ENCODE measurements at places on chromosomes 12 and 14.

- DNase-seq = no peak
Measured at GRCh38 chr12:23337213-23337612, 612.3 kb downstream of the SOX5 start.

- DNase-seq = no peak
Measured at GRCh38 chr12:85461127-85461526, 181.1 kb downstream of the ALX1 start.

DNA sequence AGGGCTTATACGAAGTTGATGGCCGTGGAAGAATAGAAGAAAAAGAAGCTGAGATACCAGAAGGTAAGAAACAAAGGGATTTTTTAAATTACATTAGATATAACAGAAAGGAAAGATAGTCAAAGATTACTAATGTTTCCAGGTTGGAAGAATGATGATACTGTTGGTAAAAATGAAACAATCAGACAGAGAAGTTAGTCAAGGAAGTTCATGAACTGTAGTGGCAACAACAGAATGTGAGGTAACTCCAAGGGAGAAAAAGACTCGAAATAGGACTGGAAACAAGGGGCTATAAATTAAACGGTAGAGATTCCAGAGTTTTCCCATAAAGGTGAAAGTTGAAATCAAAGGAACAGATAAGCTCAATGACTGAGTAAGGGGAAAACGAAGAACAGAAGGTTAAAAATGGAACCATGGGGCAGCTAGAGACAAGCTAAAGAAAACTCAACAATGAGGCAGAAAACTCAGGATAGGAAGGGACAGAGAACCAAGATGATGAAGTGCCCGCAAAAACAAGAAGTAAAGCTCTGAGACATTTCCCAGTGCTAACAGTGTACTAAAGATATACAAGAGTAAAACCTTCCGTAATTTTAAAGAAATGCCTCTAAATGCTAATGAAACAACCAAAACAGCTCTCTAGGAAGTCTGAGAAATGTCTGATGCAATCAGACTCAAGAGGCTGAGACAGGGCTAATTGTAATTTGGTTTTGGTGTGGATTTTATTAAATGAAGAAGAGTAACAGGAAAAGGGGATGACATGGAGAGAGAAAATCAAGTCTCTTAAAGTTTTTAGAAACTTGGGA lies 70.0 kb downstream of the PPP2R5E start:
- DNase-seq = no peak

GRCh38 chr14:104999361-104999760 lies 13.8 kb downstream of the CLBA1 start:
- no peak for DNase-seq

DNA sequence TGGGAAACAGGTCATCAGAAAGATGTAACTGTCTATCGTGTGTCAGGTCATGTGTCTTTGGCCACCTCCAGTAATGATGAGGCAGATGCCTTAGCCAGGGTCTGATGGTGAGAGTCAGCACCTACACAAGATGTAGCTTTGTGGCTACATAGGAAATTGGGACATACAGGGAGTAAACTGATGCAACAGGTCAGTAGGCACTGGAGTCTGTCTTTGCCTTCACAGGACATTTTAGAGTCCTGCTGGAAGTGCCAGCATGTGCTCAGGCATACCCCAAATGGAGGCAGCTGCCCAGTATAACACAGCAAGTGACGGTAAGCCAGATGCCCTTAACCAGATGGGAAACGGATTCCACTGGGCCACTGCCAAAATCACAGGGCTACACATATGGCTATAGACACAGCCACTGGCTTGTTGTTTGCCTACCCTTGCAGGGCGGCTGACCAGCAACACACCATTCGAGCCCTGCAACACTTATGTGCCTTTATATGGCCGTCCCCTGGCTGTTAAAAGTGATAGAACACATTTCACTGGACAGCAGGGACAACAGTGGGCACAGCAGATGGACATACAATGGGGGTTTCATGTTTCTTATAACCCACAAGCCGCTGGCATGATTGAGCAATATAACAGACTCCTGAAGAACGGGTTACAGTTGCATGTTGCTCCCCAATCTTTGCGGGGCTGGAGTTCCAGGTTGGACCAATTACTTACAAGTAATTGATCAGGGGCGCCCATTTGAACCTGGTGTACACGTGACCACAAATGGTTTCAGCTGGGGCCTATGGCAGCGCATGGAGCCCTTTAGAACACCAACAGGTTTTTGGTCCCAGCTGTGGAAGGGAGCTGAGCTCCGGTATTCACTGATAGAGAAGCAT lies 12.9 kb upstream of the RNASE12 start:
- no peak for DNase-seq

DNA sequence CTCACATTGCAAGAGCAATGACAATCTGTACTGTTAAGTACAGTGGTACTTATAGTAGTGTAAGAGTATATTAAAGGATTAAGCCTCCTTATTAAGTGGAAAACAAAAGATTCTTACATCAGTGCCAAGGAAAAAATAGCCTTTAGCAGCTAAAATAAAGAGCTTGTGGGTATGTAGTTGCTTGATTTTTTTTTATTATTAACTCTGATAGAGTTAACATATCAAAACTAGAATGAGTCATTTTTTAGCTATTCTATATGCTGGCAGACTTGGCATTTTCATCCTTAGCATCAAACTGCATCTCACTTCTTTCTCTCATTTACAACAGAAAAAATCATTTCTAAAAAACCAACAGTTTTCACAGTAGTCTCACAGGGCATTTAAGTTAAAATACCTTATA lies 86.5 kb downstream of the ATP2B1 start:
- DNase-seq = no peak

DNA sequence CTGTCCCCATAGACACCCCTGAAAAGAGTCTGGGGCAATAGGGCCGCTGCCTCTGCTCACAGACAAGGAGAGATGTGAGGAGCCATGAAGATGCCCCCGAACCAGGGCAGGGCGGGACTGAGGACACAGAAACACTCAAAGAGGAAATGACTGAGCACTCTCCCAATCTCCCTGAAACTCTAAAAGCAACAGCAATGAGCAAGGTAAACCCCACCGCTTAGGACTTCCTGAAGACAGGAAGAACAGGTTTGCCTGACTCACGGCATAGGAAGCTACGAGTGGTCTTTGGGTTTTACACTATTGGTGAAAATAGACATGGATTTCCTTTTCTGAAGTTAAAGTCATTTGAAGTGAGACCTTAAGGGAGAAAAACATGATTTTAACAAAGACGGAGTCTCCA lies 32.5 kb downstream of the STX2 start:
- DNase-seq = no peak

DNA sequence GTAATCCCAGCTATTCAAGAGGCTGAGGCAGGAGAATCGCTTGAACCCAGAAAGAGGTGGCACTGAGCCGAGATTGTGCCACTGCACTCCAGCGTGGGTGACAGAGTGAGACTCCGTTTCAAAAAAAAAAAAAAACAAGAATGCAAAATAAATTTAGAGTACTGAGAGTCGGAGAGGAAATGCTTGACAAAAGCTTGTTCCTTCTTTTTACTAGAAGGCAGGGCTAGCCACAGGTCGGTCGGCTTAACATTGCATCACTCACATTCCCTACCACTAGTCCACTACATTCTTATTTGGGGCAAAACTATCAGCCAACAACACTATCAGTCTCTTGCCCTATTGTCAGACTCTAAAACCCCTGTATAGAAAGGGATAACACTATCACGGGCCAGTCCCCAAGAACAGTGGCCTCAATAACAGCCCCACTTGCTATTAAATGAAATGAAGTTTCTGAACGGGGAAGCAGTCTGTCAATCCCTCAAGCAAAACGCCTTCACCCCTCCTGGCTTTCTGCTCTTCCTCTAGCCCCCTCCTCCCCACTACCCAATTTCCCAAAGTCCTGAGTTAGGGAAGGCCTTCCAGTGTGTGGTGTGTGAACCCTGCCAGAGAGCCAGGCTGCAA lies 1.0 kb downstream of the RNF41 start:
- DNase-seq = no peak

DNA sequence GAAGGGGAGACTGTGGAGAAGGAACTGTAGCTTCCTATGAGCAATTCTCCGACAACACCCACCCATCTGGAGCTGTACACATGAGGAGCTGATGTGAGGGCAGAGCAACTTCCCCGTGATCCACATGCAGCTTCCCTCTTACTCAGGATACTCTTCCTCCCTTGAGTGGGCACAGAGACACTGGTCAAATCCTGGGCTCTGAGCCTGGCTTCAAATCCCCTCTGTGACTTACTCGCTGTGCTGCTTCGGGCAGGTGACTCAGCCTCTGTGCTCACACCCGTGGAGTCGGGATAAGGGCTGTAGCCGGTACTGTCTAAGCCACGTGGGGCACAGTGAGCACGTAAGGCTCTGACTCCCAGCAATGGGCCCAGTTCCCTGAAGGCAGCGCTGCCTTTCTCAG lies 31.1 kb downstream of the ZFYVE21 start:
- DNase-seq = no peak

DNA sequence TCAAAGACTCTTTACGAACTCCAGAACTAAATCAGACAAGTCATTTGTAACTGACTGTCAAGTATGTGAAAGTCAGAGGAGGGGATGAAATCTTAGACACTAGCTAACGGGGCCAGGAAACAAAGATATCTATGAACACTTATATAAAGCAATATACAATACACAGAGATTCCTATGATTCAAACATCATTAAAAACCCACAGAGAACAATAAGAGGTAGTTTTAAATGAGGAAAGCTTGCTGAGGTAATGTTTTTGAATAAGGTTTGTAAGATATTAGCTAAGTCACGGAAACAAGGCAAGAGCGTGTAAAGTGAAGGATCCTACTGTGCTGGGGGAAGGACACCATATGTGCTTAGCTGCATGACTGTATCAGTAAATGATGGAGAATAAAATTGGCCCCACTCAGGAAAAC lies 36.7 kb downstream of the SAV1 start:
- no peak for DNase-seq

- DNase-seq = no peak
Measured at GRCh38 chr14:92122761-92123160, 992 bp downstream of the CPSF2 start.

GRCh38 chr12:42582050-42582449 lies 7.5 kb downstream of the PRICKLE1 start:
- DNase-seq = no peak

GRCh38 chr12:122350141-122350848 lies 72.2 kb downstream of the CLIP1 start:
- no peak for DNase-seq

DNA sequence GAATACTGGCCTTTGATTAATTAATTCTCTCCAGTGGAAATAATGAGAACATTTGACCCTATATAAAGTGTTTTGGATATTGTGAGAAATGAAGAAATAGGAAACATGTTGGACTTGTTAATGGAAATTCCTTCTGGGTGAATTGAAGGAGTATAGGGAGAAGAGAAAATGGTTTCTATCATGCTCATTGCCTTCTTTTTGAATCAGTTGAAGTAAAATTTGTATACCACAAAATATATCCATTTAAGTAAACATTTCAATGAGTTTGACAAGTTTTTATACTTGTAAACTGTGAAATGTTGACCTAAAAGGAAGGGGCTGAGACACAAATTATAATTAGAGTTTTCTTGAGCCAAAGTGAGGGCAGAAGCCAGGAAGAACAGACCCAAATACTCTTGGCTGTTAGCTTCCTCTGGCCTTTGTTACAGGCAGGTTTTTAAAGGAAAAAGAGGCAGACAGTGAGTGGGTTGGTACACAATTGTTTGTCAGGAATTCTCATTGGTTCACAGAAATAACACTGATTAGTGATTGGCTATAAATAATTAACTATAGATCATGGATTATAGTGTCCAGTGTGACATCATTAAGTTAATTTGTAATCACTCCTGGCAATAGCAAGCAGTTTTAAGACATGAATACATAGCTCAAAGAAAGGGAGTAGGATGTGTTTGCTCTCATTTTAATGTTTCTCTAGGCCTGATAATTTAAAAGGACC lies 826 bp downstream of the ZNF705A start:
- DNase-seq = no peak

DNA sequence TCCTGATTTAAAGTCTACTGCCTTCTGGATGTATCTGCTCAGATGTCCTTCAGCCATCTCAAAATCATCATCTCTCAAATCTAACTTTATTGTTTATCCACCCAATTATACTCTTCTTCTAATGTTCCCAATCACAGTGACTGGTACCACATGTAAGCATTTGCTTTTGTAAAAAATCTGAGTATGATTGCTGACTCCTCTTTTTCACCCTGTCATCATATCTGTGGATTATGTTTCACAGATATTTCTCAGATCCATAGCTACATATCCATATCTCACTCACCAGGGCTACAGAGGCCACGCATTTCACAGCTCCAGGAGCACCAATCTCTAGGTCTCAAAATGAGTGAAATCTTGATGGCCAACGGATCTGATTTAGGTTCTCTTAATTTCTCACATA lies 76.1 kb downstream of the DHRS2 start:
- no peak for DNase-seq

GRCh38 chr12:126558219-126558618 lies 1493.0 kb downstream of the AACS start:
- no peak for DNase-seq

GRCh38 chr12:16329594-16329993 lies 17.9 kb upstream of the MGST1 start:
- no peak for DNase-seq

- no peak for DNase-seq
Measured at GRCh38 chr12:110229409-110229808, 51.6 kb upstream of the ATP2A2 start.

DNA sequence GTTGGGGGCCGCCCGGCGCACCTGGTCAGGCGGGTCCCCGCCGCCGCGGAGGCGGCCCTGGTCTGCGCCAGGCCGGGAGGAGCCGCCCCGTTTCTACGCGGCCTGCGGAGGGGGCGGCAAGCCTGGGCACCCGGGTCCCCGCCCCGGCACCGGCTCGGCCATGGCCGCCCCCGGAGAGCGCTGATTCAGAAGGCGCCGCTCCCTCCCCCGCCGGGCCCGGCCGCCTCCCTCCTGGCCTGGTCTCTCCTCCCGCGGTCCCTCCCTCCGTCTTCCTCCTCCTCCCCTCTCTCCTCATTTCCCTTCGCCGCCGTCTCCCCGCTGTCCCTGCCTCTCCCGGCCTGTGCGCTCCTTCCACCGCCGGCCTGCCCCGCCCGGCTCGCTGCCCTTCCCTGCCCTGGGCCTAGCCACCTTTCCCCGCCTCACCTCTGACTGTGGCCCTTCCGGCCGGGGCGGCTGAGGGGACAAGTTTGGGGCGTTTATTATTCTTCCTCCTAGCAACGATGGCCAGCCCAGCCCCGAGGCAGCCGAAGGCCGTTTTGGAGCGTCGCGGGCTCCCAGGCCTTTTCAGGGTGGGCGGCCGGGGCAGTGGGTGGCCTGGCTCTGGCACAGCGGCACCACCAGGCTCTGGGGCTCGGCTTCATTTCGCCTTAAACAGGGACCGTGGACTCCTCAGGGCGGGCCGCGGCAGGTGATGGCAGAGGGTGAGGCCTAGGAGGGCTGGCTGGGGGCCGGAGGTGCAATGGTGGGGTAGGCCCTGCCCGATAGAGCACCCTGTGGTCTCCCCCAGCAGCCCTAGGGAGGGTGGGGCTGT lies 768 bp downstream of the CEP170B start:
- DNase-seq = peak; percentile 46

GRCh38 chr12:118694128-118694775 lies 287.1 kb upstream of the SRRM4 start:
- no peak for DNase-seq
